ENCODE measurements at places on chromosomes 3 and 15.

DNA sequence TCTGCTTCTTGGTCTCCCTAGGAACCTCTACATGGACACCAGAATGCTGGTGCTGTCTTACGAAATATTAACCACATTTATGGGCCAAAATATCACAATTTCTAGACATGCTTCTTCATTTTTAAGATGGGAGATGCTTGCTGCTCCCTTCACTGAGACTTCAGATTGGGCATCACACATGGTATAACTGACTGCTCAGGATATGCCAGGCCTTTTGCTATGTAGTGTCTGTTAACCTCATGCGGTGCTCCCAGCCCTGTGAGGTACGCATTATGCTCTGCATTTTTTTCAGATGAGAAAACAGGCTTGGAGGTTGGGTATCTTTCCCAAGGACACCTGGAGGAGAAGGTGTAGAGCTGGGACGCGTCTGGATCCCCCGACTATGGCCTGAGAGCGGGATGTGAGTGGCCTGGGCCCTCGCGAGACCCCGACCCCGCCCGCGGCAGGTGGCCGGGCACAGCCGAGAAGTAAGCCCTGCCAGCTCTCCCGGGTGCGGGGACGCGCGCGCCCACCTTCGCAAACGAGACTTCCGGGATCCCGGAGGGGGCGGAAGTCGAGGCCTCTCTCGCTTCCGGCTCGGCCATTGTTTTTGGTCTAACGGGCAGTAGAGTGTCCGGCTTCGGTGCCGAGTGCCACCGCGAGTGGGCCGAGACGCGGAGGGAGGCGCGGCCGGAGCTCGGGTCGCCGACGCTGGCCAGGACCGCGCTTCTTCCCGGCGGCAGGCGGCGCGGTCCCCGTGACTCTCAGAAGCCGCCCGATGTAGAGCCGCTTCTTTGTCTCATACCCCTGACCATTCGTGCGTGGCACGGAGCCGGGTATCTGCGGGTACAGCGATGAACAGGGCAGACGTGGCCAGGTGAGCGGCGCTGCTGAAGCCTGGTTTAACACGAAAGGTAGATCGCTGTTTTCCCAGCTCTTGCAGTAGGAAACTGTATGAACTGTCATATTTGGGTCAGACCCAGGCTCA, at the start of gene ZKSCAN7:
TSS of gene ZKSCAN7 (plus strand) at position 568 of the 967 bp plus-strand sequence. CDS start 1,855 bp downstream, outside the sequence.
- peak; percentile 41 for DNase-seq

GRCh38 chr3:22013641-22014040, 262.6 kb upstream of the ZNF385D start:
- DNase-seq: no peak

DNA sequence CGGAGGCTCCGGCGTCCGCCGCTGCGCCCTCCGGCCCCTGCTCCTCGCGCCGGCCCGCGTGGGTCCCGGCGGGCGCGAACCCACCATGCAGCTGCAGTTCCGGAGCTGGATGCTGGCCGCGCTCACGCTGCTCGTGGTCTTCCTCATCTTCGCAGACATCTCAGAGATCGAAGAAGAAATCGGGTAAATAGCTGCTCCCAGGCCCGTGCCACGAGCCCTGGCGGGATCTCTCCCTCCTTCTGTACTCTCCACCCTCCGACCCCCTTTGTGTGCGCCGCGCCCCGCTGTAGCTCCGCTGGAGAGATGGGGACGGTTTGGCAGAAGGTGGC, 263 bp downstream of the ST8SIA2 start:
- DNase-seq: no peak

GRCh38 chr3:37990527-37990926, at the start of gene VILL:
VILL (plus strand) TSS chr3:37990786; CDS start chr3:37993673, 2,887 bp downstream.
- no peak for DNase-seq

GRCh38 chr3:12423918-12424630, 60.2 kb upstream of the TSEN2 start:
- DNase-seq: peak; percentile 48

GRCh38 chr15:77497110-77497737, 76.5 kb downstream of the HMG20A start:
- peak; percentile 35 for DNase-seq

GRCh38 chr3:169094204-169094603, 569.3 kb downstream of the MECOM start:
- DNase-seq: no peak

- no peak for DNase-seq
Measured at GRCh38 chr3:195597229-195597628, 13.5 kb upstream of the APOD start.

DNA sequence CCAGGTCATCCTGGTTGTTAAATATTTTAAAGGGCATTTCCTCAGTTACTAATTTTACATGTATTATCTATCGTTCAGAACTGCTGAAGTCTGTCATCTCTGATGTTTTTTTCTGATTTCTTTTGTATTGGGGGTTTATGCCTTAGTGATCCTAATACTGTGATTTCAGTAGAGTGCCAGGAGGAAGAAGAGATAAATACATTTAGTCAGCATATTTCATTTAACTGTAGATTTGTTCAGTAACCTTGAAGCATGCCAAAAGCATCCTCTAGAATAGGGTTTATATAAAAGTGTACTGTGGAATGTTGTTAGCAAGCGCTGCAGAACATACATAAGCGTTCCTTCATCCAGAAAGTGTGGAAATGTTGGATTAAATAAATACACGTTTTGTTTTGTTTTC, 342.3 kb upstream of the DPPA4 start:
- DNase-seq: no peak

DNA sequence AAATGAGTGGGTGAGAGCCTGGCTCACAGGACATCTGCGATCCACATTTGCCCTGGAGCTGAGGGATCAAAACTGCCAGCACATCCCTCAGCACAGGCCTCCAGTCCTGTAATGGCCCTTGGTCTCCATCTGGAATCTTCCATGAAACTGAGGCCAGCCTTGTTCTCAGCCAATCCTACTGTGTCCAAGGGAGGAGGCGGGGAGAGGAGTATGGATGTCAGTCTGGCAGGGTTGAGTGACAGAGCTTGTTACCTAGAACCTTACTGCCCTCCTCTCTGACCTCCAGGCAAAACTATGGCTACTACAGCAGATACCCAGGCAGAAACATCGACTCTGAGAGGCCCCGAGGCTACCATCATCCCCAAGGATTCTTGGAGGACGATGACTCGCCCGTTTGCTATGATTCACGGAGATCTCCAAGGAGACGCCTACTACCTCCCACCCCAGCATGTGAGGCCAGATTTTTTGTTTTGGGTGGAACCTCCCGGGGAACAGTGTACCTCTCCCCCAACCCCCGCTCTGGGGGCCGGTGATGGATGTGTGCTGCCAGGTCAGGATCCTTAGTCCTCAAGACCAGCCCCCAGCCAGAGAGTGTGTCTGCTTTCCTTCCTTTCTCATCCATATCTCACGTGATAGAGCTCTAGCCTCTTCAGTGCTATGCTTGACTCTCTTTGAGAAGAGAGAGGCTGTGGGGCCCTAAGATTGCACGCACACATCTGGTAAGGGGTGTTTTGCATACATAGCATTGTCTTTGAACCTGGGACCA, 41.3 kb downstream of the CHDH start:
- peak; percentile 46 for DNase-seq

DNA sequence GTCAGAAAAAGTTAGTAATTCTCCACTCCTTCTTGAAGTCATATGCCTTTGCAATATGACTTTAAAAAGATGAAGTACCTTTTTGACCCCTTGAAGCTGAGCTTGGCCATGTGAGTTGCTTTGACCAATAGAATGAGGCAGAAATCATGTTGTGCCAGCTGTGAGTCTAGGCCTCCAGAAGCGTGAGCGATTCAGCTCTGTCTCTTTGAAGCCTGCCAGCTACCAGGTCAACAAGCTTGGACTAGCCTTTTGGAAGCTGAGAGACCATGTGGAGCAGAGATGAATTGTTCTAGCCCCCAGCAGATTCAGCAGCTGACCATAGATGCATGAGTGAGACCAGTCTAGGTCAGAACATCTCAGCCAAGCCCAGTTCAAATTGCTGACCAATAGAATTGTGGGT, 69.8 kb upstream of the EOMES start:
- no peak for DNase-seq

- no peak for DNase-seq
Measured at GRCh38 chr3:188316021-188316722, 162.2 kb downstream of the LPP start.

GRCh38 chr3:70811880-70812279, 499.4 kb upstream of the MDFIC2 start:
- DNase-seq: no peak

DNA sequence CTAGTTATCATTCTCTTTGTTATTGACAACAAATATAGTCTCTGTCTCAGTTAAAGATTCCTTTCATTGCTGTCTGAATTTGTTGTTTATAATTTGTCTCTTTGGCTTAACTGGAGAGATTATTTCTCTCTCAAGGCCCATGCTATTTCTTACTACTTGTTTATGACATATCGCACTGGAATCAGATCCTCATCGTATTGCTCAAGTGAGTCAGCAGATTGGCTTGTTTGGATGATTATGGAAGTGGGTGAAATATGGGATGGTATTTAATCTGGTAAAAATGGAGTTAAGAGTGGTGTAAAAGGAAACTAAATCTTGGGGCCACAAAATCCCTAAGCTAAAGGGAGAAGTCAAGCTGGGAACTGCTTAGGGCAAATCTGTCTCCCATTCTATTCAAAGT, 613.1 kb downstream of the SI start:
- DNase-seq: no peak

DNA sequence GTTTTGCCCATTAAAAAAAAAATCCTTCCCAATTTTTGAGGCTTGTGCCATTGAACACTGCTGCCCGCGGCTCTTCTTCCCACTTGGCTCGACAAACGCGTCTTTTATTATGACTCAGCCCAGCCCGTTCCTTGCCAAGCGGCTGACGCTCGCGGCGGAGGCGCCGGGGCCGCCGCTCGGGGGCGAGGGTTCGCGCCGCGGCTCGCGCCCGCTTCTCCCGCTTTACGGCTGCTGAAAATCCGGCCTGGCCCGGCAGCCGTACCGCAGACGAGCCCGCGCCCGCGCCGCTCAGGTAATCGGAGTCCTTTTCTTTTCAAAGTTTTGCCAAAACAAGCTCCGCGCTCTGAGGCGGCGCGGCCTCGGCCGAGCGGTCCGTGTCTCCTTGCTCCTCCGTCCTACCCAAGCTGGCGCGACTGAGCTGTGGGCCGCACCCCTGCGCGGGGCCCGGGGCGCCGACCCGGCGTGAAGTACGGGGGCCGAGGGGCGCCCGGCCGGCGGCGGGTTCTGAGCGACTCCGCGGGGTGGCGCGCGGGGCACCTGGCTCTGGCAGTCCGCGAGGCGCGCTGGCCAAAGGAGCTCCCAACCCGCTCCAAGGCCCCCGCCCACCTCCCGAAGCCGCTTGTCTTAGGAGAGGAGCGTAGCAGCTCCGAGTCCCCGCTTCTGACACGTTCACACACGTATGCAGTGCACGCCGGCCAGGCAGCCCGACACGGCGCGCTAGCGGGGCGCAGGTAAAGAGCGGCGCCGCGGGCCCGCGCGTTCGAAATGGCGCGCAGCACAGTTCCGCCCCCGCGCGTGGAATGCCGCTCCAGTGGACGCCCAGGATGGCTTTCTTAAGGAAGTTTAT, 418.2 kb upstream of the NAALADL2 start:
- DNase-seq: peak; percentile 92

DNA sequence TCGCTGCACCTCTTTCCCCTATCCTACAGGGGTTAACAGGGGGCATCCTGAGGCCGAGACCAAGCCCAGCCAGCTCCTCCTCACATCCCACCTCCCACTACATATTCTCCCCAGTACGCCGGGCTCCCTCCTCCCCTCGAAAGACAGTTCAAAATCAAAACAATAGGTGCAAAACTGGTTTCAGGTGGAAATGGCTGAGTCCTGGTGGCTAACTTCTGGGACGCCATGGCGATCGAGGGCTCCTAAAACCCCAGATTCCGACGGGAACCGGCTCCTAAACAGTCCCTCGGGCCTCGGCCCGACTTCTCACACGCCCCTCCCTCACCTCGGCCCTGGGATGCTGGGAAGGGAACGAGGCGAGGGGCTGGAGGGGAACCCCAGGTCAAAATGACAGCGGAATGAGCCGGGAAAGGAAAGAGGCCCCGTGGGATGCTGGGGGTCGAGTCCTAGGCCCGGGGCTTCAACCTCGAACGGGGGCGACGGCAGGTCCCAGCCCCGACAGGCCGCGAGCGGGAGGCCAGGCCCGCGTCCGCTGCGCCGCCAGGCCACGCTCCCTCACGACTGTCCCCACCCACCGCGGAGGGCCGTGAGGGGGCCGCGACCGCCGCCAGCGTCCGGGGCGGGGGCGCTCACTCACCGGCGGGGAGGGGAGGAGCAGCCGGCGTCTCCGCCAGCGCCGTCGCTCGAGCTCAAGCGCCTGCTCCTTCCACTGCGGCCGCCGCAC, 492 bp downstream of the TMCC1 start:
- DNase-seq: no peak

GRCh38 chr3:89974903-89975519, 867.6 kb downstream of the EPHA3 start:
- DNase-seq: no peak

GRCh38 chr15:72965671-72966070, 86.6 kb upstream of the NEO1 start:
- DNase-seq: no peak

GRCh38 chr3:2099779-2100191, 1.1 kb downstream of the CNTN4 start:
- DNase-seq: no peak

- DNase-seq: no peak
Measured at GRCh38 chr3:69095636-69096035, 10.9 kb downstream of the ARL6IP5 start.

DNA sequence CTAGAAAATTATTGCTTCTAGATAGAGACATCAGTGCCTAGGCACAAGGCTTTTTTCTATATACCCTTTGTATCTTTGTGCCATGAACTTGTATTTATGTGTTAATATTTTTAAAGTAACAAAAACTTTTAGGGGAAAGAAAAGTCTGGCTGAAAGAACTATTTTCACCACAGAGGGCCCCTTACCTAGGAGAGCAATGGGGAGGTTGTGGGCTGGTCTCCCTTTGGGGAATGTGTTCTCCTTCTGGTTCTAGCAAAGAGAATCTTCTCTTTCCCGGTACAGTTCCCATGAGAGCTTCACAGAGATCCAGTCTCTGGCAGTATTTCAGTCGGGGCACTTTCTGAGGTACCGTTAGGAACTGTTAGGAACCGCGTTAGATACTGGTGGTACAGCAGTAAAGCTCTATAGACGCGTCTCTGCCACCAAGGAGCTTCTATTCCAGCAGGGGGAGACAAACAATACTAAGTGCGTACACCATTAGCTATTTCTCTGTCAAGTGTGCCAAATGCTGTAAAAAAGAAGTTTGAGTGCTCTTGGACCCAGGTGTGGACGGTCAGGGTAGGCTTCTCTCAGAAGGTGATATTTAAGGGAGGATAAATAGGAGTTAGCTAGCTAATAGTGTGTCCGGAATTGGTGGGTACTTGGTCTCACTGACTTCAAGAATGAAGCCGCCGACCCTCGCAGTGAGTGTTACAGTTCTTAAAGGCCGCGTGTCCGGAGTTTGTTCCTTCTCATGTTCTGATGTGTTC, 4.6 kb upstream of the EPB42 start:
- no peak for DNase-seq

GRCh38 chr15:41945221-41945620, 27.1 kb downstream of the EHD4 start:
- DNase-seq: no peak
